Activated T-helper 17 cell treated with anti-CD3 and anti-CD28 coated beads, Interleukin-2, amount 50 U/mL, for 72 hours (primary cell): ENCODE measurements at places on chromosomes 2 and 18. TPM values are rescaled to one million over a fixed set of nuclear protein-coding genes. Genes with fewer than 3 reads are reported as not detected.

The SERPINB10 gene
- total RNA-seq, result not detected

The STON1 gene
- 4.2 TPM for total RNA-seq

The GPR155 gene
- total RNA-seq, result 10.6 TPM

The MTCL1 gene
- 0.95 TPM for total RNA-seq

The POTEJ gene
- total RNA-seq, result not detected

The FIGN gene
- not detected for total RNA-seq

The ABCB11 gene
- total RNA-seq, result not detected

The LDLRAD4 gene
- 52.0 TPM for total RNA-seq

The RUFY4 gene
- 2.4 TPM for total RNA-seq

The ASXL3 gene
- total RNA-seq, result not detected

GRCh38 chr2:205139822-205140463 is 542.4 kb upstream of the NRP2 start:
- ATAC-seq, result no peak

GRCh38 chr18:32707586-32707985 is 65.2 kb downstream of the KLHL14 start:
- ATAC-seq, result no peak

- ATAC-seq, result peak; percentile 86
These were observed at the start of gene IDH1 for GRCh38 chr2:208254871-208255556. TSS of gene IDH1 (minus strand) at chr2:208255071. CDS start at chr2:208251551, 3,520 bp downstream.

- no peak for ATAC-seq
These were observed 6.4 kb upstream of the IMP4 start for GRCh38 chr2:130336150-130336876.

DNA sequence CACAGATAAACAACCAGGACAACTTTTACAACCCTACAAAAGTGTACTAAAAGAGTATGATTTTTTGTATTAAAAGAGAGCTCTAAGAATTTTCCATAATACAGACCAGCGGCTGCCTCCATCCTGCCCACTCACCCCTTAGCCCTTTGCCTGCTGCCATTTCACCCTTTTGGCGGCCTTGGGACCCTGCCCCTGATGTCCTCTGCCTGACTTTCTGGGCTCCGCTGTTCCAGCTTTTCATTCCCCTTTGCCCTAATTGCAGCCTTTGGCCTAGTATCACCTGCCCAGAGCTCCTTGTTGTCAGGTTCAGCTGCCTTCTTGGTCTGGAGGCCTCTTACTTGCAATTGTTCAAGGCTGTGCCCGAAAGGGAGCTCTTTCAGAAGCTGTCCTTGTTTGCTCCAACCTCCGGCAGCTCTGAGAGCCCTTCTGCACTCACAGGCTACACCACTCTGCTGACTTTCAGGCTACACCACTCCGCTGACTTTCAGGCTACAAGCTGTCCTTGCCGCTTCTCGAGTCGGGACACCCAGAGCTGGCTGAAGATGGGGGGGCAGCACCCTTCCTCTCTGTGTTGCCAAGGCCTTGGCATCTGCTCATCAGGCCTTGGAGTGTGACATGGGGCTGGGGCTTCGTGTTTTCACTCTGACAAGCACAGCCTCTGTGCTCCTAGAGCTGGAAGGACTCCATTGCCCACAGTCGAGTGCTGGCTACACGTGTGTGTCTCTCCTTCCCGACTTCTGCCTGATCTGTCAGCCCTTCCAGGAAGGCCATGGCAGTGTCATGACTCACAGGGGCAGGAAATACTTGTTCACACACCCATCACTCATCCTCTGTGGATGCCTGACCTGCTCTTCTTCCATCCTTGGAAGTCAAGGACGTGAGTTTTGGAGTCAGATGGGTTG is 43.1 kb upstream of the HDAC4 start:
- ATAC-seq, result no peak

DNA sequence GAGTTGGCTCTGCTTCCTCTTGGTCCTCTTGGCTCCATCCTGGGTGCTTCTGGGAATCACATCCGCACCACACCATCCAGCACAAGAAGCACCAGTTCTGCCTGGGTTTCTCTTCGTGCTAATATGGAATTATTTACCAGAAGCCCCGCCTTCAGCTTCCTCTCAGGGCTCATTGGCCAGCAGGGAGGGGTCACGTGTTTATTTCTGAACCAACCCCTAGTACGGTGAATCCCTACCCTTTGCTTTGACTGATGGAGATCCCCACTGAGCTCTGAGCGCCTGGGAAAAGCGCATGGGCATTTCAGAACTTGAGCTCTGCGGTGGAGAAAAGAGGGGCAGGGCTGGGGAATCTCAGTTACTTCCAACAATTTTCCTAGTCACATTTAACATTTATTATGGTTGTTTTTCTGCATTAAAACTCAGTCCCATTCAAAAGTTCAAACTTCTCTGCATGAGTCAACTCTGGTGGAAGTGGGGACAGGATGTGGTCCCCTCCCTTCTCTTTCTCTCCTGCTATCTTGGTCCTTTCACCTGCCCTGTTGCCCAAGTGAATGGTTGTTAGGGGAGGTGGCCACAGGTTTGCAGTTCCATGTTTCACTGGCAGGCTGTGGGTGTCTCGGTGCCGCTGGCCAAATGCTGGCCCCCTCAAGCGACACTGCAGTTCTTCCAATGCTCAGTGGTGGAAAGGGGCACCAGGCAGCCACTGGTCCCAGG is 76.4 kb upstream of the TTC39C start:
- peak; percentile 55 for ATAC-seq

DNA sequence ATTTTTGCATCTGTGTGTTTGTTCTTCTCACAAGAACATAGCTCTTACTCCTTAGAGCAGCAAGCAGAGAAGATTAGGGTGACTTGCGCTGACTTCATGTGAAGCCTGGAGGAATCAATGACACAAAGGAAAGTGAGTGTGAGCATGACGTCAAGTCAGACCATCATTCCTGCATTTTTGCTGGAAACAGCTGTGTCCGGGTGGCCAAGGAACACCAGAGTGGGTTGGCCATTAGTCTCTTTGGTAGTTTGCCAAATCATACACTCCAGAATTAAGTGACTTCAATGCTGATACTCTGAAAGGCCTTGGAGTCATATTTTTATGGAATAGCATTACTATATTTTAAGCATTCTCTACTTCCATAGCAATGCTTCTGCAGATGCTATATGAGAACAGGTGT is 597.2 kb downstream of the DCDC2C start:
- ATAC-seq, result no peak

GRCh38 chr2:46821600-46821999 is 94.0 kb downstream of the MCFD2 start:
- no peak for ATAC-seq

DNA sequence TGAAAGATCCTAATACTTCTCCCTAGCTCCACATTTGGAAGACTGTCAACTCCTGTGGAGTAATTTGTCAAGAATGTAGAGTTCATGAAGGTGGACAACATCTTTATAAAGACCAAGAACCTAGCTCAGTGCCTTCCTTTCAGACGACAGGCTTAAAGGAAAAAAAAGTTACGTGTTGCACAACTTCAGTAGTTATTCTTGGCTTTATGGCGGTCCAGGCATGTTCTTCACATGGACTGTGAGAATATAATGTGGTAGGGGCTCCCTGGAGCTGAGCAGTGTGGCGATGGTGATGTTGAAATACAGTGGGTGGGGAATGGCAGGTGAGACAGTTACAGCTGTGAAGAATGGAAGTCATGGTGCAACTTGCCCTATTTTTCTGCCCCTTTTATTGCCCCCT is 3.9 kb downstream of the TAF1B start:
- no peak for ATAC-seq

DNA sequence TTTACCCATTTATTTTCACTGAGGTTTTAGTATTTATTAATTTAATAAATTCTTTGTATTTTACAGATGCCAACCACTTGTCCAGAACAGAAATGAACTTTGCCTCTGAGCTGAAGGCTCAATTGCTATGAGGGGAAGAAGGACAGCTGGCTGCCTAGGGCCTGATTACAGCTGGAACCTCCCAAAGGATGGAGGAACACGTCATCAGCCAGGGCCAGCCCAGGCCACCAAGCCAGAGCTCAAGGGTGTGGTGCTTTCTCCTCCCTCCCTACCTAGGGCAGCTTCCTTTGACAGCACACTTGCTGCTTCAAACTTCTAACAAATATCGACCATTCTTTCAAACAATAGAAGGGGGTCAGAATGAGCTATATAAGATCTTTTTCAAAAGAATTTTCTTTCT is 19.7 kb upstream of the RIOK3 start:
- ATAC-seq, result no peak

DNA sequence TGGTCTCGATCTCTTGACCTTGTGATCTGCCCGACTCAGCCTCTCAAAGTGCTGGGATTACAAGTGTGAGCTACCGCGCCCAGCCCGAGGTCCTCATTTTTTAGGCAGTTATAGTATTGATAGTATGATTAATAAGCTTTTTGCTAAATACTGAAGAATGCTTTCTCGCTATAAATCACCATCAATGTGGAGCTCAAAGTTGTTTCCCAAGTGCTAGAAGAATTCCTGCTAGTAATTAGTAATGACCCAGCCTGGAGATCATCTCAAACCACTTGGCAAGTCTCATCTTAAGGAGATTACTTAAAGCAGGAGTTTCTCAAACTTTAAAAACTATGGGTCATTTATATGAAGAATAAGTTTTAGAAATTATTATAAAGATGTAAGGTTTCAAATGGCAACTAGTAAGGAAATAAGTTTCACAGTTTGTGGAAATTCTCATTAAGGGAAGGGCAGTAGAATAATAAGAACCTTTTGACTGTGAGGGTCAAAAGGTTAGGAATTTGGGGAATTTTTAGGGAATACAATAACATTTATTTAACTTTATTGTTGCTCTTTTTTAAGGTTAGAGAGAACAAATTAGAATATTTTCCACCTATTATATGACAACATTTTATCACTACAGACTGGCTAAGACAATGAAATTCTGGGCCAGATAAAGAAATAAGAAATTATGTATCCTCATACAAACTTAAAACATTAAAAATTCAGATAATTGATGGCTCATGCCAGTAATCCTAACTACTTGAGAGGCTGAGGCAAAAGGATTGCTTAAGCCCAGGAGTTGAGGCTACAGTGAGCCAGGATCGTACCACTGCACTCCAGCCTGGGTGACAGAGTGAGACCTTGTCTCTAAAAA is 148.6 kb upstream of the MAP3K20 start:
- no peak for ATAC-seq

DNA sequence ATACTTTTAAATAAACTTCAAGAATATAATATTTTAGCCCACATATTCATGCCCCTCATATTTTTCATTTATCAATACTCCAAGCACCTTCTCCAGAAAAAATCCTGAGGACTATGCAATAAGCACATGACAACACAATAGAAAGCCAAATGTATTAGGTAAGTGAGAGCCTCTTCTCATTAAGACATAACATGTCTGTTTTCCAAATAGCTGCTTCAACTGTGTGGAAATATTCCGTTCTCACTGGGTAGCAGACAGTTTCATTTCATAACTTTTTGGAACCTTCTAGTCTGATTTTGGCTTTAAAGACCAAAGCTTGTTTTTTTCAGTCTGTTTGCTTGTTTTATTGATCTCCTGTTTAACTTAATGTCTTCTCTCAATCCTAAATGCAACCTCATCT is 137.8 kb downstream of the PIK3C3 start:
- no peak for ATAC-seq

GRCh38 chr18:50218432-50219197 is 23.7 kb upstream of the MYO5B start:
- ATAC-seq, result peak; percentile 60

DNA sequence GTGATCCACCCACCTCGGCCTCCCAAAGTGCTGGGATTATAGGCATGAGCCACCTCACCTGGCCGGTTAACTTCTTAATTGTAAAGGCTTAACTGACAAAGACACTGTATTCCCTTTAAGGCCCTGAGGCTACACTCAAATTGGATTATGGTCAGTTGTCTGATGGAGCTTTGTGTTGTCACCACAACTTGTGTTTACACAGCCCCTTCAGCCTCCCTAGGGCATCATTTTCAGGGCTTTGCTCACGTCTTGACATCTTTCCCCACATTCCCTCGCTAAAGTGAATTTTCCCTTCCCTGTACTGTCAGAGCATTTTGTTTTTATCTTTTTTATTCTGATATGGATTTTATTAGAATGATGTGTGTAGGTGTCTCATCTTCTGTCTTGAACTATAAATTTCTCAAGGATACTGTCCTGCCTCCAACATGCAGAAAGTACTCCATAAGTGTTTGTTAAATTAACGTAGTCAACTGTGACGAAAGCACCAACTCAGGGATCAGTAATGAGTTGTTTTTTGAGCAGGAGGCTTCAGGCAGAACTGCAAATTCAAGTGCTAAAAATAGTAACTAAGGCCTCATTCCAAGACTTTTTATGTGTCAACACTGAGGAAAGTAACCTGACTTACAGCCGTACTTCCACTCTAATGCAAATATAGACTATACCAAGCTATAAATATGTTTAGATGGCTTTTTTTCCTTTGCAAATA is 77.1 kb upstream of the NARS1 start:
- no peak for ATAC-seq

- ATAC-seq, result peak; percentile 45
These were observed 102.7 kb upstream of the SMAD2 start for GRCh38 chr18:48032876-48033789.

DNA sequence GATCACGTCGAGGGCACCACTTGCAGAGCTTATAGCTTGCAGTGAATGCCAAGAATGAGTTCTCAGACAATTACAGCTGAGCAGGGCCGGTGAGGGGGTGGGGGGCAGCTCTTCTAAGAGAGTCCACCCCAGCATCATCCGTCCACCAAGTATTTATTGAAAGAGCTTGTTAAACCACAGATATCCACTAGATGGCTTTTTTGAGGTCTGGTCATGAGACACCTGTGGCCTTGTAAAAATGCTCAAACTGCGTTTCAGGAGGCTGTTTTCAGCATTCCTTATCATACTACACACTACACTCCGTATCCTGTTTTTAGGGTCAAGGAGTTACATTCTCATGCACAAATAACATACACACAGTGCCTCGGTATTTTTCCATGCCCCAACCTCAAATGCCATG is 51.5 kb downstream of the DNAJC10 start:
- ATAC-seq, result no peak

- ATAC-seq, result no peak
These were observed 41.6 kb upstream of the MAP4K4 start for GRCh38 chr2:101655702-101656422.

GRCh38 chr2:204539019-204539385 is 6.3 kb upstream of the PARD3B start:
- ATAC-seq, result no peak

DNA sequence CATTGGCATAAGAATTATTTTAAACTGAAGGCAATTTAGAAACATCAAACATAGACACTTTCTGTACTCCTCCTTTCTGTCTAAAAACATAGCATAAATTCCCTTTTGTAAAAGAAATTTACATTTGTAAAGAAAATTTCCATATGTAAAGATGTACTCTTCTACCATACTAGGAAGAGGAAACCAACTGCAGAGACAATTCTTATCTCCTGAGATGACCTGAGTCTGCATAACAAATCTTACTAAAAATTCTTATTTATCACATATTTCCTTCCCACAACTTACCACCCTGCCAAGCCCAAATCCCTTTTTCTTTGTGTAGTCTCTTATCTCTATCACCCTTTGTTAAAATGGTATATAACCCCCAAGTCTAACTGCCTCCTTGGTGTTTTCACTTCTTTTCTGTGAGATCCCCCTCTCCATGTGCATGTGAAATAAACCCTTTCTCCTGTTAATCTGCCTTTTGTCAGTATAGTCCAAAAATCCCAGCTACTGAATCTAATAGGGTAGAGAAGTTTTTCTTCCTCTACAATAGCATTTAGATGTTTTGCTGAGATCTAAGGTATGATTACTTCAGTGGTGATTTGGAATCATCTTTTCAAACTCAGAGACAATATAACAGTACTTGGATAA is 81.0 kb downstream of the CHN1 start:
- ATAC-seq, result no peak

- ATAC-seq, result no peak
These were observed 77.6 kb downstream of the EPC2 start for GRCh38 chr2:148721991-148722777.

GRCh38 chr2:17588031-17588430 is 47.5 kb downstream of the VSNL1 start:
- no peak for ATAC-seq

GRCh38 chr2:33510586-33510968 is 34.1 kb downstream of the RASGRP3 start:
- ATAC-seq, result no peak
